Caki2 (cell line): ENCODE measurements at places on chromosomes 1 and 21.

- DNase-seq = no peak
These were observed 390.2 kb upstream of the C1orf87 start for GRCh38 chr1:60463786-60464185.

DNA sequence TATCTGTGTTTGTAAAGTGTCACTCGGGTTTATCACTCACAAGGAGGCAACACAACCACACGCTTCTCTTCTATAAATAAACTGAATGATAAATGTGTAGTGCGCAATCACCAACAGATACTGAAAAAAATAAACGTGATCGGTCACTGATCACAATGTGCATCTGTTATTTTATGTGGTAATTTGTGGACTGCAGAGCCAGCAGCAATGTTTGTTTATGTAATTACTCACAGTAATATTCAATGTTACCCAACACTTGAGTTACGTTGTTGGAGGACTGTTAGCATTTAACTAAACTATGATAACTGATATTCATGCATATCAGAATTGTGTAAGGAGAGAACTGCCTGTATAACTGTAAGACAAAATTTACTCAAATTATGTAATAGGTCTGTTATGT is 129.6 kb downstream of the USH2A start:
- DNase-seq = peak; percentile 33

GRCh38 chr1:203089651-203090045 is 3.8 kb upstream of the MYOG start:
- DNase-seq = no peak

DNA sequence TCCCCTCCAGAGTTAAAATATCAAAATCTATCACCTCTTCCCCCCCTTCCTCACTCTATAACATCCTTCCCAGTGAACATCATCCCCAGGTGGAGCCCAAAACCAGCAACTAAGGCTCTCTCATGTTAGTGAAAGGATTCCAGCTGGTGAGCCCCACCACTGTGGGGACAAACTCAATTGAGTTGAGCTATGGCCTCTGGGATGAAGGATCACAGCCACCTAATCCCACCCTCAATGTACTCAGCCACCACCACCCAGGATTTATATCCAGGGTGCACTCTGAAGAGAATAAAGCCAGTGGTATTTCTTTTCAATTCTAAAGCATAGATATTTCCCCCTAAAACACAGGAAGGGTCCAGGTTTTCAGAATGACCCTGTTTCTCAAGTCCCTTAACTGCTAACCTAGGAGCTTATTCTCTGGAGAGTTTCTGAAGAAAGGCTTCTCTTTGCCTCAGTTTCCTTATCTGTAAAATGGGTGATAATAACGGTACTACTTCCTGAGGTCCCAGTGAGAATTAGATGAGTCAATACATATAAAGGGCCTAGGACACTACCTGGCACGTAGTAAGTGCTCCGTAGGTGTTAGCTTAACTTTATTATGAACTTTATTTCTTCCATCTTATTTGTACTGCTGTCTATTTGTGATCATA is 15.6 kb upstream of the BOLA1 start:
- DNase-seq = no peak

DNA sequence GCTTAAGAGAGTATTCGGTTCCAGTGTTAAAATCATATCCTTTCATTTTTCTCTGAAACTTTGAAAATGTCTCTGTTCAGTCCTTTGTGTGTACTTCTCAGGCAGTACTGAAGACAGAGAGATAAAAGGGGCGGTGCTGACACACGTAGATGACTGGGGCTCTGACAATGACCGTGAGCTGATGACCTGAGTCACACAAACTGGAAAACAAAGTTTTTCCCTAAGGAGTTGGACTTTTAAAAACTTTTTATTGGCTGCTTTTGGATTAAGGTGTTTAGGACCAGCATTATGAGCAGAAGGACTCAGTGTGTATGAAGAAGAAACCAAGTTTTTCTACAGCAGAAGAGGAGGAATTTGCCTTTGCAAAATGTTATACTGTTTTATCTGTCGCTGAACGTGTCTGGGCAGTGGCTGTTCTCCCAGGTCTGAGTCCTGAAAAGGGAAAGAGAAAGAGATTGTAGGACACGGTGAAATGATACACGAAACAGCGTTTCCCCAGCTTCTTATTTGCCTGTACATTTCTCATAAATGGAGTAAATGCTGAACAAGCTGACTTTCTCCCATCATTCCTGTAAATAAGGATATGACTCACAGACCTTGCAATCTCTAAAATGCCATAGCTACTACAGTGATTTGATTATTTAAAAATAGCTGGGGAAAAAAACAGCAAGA is 51.5 kb downstream of the MAP3K7CL start:
- DNase-seq = peak; percentile 67

DNA sequence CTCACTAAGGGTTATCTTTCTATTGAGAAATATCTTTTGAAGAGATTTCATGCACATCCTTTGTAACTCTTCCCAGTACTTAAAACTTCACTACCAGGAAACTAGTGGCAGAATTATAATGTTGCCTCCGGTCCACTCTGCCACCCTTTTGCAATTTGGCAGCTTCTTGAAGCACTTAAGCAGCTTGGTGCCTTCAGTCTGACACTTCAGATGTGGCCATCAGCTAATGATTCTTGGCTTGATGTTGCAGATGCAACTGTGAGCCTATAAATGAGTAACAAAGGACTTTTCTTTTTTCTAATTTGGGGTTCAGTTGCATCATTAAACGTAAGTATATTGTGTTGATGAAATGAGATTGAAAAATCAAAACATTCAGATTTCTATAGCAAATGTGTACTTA is 187.5 kb upstream of the C21orf91 start:
- DNase-seq = no peak

GRCh38 chr1:228434689-228435088 is 18.0 kb upstream of the TRIM17 start:
- DNase-seq = no peak

DNA sequence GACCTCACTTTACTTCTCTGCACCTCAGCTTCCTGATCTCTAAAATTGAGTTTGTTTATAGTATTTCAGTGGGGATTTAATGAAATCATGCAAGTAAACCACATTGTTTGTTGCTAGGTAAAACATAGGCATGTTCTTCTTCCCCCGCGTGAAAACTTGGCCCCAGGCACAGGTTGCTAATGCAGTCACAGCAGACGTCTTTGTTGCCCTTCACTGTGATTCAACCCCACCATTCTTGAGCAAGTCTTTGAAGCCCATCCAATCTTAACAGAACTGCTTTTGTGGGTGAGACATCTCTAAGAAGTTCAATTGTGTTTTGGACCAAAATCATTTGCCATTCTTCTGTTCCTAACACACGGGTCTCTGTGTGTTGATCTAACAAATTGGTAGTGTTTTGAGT is 185.5 kb downstream of the ZNF281 start:
- no peak for DNase-seq

- DNase-seq = no peak
These were observed 156.9 kb downstream of the LRRC40 start for GRCh38 chr1:70048336-70049094.

DNA sequence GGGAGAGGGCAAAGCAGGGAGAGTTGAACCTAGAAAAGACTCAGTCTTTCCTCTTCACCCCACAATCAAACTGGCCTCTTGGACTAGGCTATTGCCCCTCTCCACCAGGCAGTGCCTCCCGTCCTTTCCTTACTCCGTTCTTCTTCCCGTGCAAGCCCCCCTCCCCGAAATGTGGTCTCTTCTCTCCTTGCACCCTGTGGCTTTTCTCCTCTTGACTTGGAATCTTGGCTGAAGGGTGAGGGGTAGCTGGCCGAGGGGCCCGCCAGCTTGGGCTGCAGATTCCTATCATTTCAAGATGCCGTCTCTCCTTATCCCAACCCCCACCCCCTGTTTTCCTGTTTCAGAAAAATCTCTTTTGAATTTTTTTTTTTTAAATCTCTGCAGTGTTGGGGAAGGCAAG is 1.6 kb downstream of the WNT2B start:
- DNase-seq = no peak

GRCh38 chr1:244049162-244050013 is 1.7 kb upstream of the ZBTB18 start:
- DNase-seq = no peak

DNA sequence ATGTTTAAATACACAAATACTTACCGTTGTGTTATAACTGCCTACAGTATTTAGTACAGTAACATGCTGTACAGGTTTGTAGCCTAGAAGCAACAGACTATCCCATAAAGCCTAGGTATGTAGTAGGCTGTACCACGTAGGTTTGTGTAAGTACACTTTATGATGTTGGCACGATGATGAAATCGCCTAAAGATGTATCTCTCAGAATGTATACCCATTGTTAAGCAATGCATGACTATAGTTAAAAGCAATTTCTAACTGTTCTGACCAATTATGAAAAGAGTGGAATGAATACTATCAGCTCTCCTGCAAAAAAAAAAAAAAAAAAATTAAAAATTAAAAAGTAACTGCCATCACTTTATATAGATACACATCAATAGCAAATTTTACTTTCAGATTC is 11.4 kb downstream of the HP1BP3 start:
- no peak for DNase-seq

GRCh38 chr1:193187114-193187513 is 701 bp upstream of the B3GALT2 start:
- no peak for DNase-seq

DNA sequence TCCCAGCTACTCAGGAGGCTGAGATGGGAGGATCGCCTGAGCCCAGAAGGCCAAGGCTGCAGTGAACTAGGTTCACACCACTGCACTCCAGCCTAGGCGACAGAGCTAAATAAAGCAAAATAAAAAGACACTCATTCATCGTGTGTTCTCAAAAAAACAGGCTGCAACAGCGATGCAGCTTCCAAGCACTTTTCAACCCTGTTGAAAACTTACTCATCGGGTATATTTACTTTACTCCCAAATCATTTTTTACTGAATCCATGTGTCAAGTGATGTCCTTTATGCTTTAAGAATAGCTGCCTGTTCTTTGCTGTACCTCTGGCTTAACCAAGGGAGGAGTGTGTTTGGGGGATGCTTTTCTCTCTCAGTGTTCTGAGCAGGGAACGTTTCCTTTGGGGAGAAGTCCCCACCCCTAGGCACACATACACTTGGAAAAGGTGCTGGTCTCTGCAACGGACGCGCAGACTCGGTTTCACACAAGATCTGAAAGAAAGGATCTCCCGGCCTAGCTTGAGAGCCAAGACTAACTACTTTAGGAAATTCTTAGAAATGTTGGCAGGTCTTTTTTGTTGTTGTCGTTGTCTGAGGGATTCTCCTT is 1.4 kb downstream of the MAP1LC3C start:
- DNase-seq = no peak

DNA sequence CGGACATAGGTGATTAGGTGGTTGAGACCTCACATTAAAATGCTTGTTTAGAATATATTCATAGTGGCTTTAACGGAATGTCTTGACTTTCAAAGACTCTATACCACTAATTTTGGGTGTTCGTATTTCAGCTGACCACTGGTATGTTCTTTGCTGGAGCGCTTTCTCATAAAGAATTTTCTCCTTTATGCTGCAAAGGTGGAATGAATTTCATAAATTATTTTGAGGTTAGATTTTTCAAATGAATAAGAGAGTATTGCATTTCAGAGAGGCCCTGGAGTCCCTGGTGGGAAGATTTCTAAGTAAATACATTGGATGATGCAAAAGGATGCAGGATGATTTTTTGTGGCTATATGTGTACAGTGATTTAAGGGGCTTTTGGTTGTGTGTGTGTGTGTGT is 55.8 kb downstream of the HUNK start:
- no peak for DNase-seq

GRCh38 chr1:15957221-15958095 is 18.4 kb downstream of the ZBTB17 start:
- no peak for DNase-seq

DNA sequence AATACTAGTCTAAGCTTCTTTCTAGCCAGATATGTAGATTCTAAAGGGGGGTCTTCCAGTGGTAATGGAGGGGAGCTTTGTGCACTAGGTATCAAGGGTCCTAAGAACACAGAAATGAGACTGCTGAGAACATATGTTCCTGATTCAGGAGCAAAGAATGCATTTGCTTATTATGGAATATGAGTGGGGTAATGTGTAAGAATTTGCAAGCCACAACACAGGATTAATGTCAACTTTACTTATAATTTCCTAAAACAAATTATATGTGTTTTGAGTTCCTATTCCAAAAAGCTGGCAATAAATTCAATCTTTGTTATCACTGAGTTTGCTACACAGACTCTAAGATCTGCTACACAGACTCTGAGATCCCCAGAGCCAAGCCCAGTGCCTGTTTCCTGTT is 357.0 kb upstream of the PTBP2 start:
- DNase-seq = no peak

- no peak for DNase-seq
These were observed 286.0 kb downstream of the PLA2G4A start for GRCh38 chr1:187114792-187115191.

GRCh38 chr1:20448671-20449071 is 37.3 kb downstream of the CAMK2N1 start:
- no peak for DNase-seq

DNA sequence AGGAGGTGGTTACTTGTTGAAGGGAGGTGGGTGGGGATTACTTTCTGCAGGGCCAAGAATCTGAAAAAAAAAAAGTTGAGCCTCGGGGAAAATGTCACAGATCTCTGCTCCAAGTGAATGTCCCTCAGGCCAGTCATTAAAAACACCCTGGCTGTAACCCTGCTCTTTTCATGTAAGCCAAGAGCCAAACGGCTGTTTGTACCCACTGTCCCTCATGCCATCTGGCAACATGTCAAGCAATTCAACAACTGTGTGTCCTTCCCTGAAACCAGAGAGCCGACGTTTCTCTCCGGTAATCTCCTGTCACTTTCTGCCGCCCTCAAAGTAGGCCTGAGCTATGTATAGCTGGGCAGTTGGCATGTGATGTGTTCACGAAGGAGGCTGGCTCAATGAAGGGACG is 14.7 kb downstream of the CASQ2 start:
- no peak for DNase-seq

GRCh38 chr1:110053552-110054428 is 16.7 kb downstream of the ALX3 start:
- no peak for DNase-seq

DNA sequence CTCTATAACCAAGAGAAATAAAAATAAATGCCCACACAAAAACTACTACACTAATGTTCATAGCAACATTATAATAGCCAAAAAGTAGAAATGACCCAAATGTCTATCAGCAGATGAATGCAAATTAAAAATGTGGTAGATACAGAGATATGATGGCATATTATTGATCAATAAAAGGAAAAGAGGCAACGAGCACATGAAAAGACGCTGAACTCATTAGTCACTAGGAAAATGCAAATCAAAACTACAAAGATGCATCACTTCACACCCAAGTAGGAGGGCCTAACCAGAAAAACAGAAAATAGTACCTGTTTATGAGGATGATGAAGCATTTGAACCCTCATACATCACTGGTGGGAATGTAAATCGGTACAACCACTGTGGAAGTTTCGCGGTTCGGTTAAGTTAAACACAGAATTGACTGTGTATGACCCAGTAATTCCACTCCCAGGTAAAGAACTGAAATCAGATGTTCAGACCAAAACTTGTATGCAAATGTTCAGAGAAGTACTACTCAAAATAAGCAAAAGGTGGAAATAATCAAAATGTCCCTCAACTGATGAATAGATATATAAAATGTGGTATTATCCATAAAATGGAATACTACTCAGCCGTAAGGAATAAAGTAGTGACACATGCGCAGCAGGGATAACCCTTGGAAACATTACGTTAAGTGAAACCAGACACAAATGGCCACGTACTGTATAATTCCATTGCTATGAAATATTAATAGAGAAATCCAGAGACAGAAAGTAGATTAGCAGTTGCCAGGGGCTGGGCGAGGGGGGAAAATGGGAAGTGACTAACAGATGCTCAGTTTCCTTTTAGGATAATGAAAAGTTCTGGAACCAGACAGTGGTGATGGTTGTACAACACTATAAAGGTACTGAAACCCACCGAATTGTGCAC is 3.1 kb downstream of the USP48 start:
- DNase-seq = no peak

- no peak for DNase-seq
These were observed 16.5 kb upstream of the FOXO6 start for GRCh38 chr1:41344708-41345159.
